GM19239 (cell line): ENCODE measurements at places on chromosomes 16 and 17.

DNA sequence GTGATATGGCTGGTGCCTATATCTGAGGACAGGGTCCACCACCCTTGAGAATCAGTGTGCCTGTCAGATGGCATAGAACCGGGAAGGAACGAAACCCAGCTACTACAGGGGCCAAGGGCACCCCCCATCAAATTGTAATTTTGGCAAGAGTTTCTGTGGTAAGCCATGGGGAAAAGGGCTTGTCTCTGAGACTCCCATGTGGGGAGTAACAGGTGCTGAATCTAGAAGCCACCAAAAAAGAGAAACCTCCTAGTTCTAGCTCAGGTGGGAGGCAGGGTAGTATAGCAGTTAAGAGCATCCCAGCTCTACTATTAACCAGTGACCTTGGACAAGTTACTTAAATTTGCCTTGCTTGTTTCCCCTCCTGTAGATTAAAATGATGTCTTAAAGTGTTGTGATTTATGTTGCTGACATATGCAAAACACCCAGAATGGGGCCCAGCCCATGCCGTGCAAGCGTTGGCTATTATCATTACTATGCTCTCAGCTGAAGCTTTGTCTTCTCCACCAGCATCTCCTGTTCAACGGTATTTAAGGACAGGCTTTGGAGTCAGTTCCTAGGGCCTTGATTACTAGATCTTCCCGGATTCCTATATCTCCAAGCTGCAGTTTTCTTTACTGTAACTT, 210.7 kb upstream of the NLRP1 start:
- no peak for DNase-seq

- DNase-seq: no peak
Measured at GRCh38 chr17:48472411-48473281, 42.6 kb upstream of the SKAP1 start.

DNA sequence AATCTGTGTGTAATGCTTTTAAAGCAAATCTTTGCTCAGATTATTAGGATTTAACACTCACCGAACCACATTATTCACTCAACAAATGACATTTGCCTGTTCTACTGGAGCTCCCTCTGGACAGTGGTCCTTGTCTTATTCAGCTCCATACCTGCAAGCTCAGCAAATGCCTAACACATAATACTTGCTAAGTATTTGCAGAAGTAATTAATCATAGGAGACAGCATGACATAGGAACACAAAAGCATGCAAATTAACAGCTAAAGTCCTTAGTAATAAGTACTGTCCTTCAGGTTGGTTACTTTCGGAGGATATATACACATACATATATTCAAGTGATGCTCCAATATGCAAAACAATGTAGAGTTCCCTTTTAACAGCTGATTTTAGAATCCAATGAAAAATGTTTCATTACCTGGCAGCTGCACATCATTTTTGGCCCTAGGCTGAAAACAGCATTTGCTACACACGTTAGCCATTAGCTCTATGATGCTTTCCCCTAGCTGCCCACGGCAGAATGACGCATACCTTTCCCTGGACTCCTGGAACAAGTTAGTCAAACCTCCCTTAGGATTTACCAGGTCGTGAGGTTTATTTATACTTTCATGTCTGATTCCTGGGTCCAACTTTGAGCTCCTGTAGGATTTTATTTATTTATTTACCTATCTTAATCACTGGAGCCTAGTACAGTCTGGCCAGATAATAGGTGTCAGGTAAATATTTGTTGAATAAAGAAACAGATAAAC, 8.6 kb downstream of the BRD7 start:
- no peak for DNase-seq

DNA sequence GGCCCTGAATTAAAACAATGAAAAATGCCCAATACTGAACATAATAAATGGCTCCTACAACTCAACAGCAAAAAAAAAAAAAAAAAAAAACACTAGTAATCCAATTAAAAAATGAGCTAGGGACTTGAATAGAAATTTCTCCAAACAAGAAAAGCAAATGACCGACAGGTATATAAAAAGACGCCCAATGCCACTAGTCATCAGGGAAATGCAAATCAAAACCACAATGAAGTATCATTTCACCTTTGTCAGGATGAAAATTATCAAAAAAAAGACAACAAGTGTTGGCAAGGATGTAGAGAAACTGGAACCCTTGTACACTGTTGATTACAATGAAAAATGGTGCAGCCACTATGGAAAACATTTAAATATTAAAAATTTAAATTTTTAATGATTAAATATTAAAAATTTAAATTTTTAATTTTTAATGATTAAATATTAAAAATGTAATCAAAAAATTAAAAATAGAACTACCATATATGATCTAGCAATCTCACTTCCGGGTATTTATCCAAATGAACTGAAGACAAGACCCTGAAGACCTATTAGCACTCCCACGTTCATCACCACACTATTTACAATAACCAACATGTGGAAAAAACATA, 28.1 kb downstream of the BBS2 start:
- DNase-seq: no peak

GRCh38 chr17:64091116-64091515, 38.8 kb downstream of the ERN1 start:
- DNase-seq: peak; percentile 28

GRCh38 chr17:75516619-75517296, 430 bp downstream of the TSEN54 start:
- DNase-seq: peak; percentile 52

DNA sequence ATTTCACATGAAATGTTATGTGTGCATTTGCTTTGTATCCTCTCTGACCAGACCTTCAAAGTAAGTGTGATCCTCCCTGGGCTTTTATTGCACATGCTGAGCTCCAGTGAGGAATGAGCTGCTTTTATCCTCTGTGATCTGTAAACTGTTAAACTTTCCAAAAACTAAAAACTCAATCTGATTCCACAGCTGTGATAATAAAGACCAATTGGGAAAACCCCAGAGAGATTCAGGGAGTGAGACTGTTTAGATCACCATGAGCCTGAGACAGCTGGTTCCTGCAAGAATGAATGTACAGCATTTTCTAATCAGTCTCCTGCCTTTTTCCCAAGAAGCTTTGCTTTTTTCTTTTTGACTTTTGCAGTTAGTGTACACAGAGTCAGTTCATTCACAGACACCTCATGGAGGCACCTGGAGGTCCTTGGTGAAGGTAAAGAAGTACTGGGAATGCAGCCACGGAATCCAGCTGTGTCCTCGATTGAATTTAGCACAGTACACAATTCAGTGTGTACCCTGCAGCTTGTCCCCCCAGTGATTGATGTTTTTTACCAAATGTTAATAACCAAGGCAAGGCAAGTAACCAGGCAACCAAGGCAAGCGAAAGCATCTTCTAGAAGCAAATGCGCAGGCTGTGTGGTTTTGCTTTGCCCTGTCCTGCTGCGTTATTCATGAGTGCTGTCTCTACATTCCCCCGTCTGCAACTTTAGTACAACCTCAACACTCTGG, 182.6 kb downstream of the LGALS9B start:
- no peak for DNase-seq

- DNase-seq: no peak
Measured at GRCh38 chr17:8828517-8828875, 29.3 kb upstream of the MFSD6L start.

- no peak for DNase-seq
Measured at GRCh38 chr16:10616756-10617640, 36.6 kb upstream of the EMP2 start.

DNA sequence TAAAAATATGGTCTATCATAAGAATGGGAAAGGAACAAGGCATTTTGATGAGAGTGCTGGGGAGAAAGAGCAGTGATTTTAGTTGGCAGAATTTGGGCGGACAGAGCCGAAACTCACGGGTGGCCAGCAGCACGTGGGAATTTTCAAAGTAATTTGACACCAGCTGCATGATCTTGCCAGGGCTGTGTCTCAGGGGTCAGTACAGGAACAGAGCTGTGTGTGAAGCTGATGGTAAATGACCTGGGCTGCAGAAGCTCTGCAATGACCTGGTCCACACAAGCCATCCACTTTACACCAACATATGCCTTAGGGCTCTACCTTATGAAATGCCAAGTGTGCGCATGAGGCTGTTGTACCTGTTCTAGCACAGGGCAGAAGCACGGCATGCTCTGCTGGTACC, 112.0 kb downstream of the ZFHX3 start:
- DNase-seq: no peak

DNA sequence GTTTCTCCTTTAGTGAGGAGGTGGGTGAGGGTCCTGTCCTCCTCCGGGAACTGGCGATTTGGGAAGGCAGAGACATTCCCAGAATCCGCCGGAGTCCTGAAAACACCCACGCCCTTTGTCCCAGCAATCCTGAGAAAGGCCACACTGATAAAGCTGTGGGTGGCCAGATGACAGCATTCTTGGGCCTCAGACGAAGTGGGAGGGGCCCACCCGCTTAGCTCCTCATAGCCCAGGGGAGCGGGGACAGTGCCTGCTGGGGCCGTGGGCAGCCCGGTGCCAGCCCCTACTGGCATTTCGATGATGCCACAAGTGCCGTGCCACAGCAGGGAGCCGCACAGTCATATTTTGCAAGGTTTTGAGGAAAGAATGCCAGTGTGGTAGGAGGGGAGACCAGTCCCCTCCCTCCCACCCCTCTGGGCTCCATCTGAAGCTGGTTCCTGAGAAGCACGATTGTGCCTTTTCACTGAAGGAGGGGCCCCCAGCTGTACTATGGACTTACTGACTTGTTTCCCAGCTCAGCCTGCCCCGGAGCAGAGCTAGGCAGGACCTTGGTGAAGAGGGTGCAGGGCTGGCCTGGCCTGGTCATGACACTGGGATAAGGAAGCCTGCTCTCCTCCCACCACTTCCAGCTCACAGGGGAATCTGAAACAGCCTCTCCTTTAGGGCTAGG, 20.9 kb upstream of the MPRIP start:
- DNase-seq: no peak

GRCh38 chr16:68444056-68444657, 4.2 kb downstream of the SMPD3 start:
- no peak for DNase-seq

GRCh38 chr16:64924086-64924485, 197.8 kb downstream of the CDH11 start:
- DNase-seq: no peak

DNA sequence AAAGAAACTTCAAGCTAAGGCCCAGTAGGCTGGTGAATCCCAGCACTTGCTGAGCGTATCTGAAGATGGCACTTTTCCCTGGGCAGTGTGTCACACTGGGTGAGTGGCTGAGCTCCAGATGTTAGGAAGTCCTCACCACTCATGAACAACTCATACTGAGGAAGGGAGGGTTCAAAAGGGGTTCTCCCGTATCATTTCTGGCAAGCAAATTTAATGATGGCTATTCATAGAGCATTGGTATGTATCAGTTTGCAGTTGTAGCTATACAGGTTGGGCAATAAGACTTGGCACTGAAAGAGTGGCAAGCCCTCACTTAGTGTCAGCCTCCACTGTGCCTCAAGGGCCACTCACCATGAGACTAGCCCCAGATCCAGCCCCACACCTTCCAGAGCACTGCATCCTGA, 10.7 kb downstream of the GFOD2 start:
- DNase-seq: no peak

DNA sequence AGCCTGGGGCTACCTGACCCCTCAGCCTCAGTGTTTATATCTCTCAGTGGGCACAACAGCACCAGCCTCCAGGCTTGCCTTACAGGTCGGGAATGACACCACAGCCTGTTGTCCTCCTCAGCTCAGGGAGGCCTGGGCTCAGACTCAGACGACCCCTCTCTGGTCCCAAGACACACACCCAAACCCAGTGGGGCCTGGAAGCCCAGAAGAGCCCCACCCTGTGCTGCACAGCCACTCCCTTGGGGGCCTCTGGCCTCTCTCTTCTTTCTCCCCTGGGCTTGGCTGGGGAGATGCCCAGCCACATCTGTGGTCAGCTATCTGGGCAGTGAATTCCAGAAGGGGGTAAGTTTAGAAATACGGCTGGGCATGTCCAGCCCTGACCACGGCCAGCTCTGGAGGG, 2.4 kb downstream of the NATD1 start:
- DNase-seq: no peak

- DNase-seq: no peak
Measured at GRCh38 chr16:88389191-88389590, 6.4 kb downstream of the ZNF469 start.

DNA sequence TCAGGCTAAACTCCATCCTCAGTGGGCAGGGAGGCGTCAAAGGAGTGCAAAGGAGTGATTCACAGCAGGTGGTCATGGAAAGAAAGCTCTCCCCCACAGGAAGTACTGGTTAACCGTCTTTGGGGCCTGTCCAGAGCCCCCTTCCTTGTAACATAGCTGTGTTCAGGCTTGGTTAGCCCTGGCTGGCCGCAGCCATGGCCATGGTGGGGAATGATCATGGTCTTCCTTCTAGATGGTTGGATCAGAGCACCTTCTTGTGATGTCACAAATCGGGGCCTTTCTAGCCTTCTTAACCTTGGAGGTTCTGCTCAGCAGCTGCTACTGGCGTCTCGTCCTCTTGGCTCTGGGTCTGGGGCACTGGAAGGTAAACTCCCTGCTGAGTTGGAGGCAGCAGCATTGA, 15.8 kb downstream of the NKD1 start:
- DNase-seq: no peak

DNA sequence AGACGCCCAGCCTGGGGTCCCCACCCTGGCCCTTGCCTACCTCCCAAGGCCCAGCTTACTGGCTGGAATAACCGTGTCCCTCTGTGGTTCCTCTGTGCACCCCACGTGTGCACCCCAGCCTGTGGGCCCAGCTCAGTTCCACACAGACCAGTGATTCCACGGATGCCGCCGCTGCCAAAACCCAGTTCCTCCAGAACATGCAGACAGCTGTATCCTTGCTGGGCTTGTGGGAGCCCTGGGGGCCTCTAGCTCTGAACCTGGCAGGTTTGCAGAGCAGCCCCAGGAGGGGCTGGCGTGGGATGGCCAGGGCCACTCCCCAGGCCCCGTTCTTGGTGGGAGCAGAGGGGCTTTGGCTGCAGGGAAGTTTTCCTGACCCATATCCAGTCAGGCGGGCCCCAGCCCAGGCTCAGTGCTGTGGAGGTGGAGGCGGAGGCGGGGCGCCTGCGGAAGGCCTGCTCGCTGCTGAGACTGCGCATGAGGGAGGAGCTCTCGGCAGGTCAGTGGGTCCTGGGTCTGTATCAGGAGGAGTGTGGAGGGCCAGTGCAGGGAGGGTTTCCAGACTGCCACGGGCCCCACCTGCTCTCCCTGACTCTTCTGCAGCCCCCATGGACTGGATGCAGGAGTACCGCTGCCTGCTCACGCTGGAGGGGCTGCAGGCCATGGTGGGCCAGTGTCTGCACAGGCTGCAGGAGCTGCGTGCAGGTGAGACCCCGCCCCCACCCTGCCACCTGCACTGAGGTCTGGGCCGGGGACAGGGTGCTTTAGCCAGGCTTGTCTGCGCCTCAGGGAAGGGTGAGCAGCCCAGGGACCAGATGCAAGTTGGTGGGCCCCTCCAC, 2.3 kb downstream of the TEDC2 start:
- no peak for DNase-seq

- DNase-seq: peak; percentile 10
Measured at GRCh38 chr16:25838724-25839186, 147.0 kb downstream of the HS3ST4 start.

- DNase-seq: no peak
Measured at GRCh38 chr17:48544349-48545021, 424 bp downstream of the HOXB2 start.

GRCh38 chr16:17461951-17462729, 8.6 kb downstream of the XYLT1 start:
- DNase-seq: no peak
